ENCODE measurements at places on chromosomes 7 and 10.

- peak; percentile 50 for DNase-seq
- no peak overlapping the region for H3K27ac ChIP-seq
- H3K4me3 ChIP-seq = no peak overlapping the region
- no peaks in the 10 kb centered on the region for H3K27me3 ChIP-seq
- H3K36me3 ChIP-seq = no peaks in the 10 kb centered on the region
These were observed 78.8 kb downstream of the INPP5A start for GRCh38 chr10:132616170-132616995.

DNA sequence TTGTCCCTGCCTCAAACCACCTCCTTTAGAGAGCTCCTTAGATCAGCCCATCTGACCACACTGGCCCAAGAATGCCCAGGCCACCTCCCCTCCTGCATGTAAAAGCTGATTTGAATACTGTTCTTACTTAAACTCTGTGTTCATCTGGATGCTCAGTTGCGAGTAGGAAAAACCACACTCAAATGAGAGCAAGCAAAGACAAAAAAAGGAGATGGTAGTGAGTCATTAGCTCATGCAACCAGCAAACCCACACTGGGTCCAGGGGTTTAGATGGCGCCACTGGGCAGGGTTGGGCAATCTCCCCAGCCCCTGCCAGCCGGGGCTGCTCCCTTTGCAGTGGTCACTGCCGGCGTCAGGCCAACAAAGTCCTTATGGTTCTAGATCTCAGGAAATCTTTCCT is 32.7 kb downstream of the TSPAN15 start:
- no peaks in the 10 kb centered on the region for H3K27me3 ChIP-seq
- no peak overlapping the region for H3K27ac ChIP-seq
- peaks cover 6% of the 10 kb centered on the region for H3K4me1 ChIP-seq

DNA sequence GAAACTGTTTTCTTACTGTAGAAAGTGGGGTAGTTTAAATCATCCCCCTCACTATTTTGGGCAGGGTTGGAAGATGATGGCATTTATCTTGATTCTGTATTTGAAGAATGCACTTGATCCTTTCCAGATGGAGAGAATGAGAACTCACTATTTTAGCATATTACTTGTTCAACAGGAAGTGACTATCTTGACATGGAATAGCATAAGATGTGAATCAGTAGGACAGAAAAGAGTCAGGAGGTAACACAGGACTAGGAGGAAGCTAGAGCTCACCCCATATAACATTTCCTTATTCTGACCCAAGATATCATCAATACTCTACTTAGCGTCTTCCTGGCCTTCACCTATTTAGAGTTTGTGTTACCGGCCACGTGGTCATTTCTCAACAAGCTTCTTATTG is 400.2 kb downstream of the PHTF2 start:
- no peak overlapping the region for H3K4me3 ChIP-seq
- DNase-seq = no peak
- no peaks in the 10 kb centered on the region for H3K4me1 ChIP-seq
- no peaks in the 10 kb centered on the region for H3K27me3 ChIP-seq

GRCh38 chr10:4557469-4557868 is 268.5 kb upstream of the AKR1E2 start:
- DNase-seq = no peak
- no peaks in the 10 kb centered on the region for H3K36me3 ChIP-seq
- no peaks in the 10 kb centered on the region for H3K4me1 ChIP-seq

DNA sequence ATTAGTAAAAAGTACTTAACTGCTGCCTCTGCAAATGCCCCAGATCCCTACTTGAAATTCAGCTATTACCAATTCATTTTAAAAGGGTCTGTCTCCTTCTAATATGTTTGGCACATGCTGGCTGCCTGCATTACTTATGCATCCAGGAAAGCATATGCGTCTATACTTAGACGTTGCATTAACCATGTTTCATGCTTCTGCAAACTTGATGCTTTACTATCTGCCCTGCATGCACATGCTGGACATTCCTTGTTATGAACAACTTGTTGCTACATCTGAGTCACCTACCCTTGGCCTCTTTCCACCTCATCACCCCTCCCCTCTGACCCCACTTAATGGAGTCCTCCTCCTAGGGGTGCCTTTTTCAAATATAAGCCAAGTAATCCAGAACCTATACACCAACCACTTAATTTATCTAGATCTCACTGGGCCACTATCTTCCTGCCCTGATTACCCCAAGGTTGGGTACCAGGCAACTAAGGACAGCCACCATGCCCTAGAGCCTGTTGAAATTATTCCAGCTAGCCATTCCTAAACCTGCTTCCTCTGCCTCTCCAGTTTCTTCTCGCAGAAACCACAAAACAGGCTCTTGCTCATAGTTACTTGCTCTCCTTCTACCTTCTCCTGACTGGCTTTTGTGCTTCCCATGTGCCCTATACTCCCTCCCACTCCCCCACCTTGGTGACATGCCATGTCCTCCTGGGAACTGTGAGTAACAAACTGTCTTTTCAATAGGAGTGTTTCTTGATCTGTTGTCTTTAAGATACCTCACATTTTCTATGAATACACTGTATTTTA is 1187.9 kb downstream of the REEP3 start:
- H3K4me1 ChIP-seq = no peaks in the 10 kb centered on the region
- no peaks in the 10 kb centered on the region for H3K36me3 ChIP-seq
- H3K27ac ChIP-seq = no peak overlapping the region
- H3K4me3 ChIP-seq = no peak overlapping the region

DNA sequence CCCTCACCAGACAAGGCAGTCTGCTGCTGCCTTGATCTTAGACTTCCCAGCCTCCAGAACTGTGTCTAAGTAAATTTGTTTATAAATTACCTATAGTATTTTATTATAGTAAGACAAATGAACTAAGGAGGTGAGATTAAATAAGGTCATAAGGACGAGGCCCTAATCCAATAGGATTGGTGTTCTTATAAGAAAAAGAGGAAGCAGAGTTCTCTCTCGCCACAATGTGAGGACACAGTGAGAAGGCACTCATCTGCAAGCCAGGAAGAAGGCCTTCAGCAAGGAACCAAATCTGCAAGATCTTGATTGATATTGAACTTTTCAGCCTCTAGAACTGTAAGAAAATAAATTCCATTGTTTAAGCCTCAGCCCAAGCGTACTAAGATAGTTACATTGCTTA is 6.1 kb upstream of the ZNF438 start:
- no peak for DNase-seq
- H3K4me1 ChIP-seq = peaks cover 14% of the 10 kb centered on the region
- H3K27me3 ChIP-seq = no peaks in the 10 kb centered on the region
- H3K4me3 ChIP-seq = no peak overlapping the region
- no peak overlapping the region for H3K27ac ChIP-seq

- H3K27ac ChIP-seq = no peak overlapping the region
- no peak overlapping the region for H3K4me3 ChIP-seq
- H3K27me3 ChIP-seq = no peaks in the 10 kb centered on the region
- no peaks in the 10 kb centered on the region for H3K36me3 ChIP-seq
These were observed 332.1 kb downstream of the PHTF2 start for GRCh38 chr7:78130446-78131215.

- H3K36me3 ChIP-seq = no peaks in the 10 kb centered on the region
- peaks cover 6% of the 10 kb centered on the region for H3K4me1 ChIP-seq
- no peak for DNase-seq
These were observed 241.1 kb downstream of the MAGI2 start for GRCh38 chr7:79212334-79212733.
